Central memory CD8-positive, alpha-beta T cell (primary cell): ENCODE measurements at places on chromosomes 11 and 22.

GRCh38 chr22:40035351-40035750 is 40.6 kb downstream of the FAM83F start:
- no peak for DNase-seq

GRCh38 chr22:36548606-36549005 is 19.6 kb upstream of the EIF3D start:
- no peak for DNase-seq

DNA sequence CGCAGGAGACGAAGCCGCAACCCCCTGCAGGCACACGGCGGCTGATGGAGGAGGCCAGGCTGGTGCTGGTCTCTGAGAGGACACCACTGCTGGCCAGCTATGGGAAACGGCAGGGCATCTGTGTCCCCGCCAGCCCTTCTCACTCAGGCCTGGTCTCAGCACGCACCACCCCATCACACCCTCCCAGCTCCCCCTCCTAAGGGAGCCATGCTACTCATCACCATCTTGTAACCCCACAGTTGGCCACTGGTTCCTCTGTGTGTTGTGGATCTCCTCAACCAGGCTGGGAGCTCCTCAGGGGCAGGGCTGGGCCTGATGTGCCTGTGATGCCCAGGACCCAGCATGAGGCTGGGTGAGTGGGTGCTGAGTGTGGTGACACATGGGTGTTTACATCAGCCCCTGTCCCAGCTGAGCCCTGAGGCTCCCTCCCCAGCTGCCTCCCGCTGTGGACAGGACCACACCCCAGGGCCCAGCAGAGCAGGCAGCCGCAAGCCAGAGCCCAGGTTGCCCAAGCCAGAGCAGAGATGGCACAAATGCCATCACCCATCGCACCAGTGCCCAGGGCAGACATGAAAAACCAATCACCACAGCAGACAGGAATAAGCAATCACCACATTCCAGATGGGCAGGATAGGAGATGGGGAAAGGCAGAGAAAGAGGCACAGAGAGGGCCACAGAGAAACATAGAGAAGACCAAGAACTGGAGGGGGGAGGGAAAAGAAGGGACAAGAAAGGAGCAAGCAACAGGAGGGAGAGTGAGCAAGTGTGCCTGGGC is 8.2 kb downstream of the ARVCF start:
- no peak for DNase-seq

- no peak for DNase-seq
These were observed 7.0 kb upstream of the MALAT1 start for GRCh38 chr11:65491614-65492386.

DNA sequence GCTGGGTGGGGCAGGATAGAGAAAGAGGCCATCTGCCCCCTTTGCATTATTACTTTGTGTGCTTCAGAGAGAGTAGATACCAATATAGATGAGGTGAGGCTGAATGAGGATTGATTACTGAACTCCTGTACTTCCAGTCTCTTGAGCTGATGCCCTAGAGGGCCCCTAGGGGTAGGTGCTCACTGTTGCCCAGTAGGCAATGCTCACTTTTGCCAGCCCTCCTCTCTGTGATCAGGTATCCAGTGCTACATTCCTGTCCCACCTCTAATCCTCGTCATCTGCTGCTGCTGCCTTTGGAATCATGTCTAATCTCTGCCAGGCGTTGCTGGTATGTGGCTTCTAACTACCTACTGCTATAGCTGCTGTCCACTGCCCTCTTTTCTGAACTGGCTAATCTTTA is 57.2 kb downstream of the CCDC83 start:
- DNase-seq = no peak

GRCh38 chr11:76510060-76511047 is 65.5 kb downstream of the EMSY start:
- DNase-seq = no peak

DNA sequence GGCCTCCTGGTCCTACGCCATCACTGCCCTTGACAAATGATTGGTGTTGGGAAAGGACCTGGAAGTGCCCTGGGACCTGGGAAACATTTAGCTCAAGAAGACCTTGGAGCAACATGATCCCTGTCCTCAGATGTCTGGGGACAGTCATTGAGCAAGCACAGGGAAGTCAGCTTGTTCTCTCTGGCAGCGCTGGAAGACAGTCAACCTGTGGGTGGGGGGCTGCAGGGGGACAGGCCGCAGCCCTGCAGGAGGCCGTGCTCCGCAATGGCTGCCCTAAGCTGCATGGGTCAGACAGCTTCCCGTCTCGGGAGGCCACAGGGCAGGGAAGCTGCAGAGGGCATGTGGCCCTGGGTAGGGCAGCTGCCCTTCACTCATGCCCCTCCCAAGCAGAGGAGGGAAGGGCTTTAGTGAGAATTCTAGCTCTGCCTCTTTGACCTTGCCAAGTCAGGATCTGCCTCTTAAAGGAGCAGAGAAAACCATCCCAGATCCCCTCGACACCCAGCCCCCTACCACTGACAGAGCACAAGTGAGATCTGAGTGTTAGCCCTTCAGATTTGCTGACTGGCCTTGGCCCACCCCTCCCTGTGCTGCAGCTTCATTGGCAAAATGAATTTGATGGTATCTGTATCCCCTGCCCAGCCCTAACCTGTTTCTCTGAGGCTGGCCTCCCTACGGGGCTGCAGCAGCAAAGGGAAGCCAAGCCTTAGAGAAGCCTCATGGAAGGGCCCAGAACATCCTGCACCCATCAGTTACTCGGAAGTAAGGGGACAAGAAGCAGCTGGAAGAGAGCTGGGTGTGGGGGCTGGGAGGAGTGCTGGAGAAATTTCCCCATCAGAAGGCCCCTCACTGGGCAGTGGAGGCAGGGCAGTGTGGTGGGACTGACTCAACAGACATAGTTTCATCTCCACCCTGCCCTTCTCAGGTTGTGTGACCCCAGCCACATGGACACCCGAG is 6.2 kb upstream of the SREBF2 start:
- no peak for DNase-seq

- no peak for DNase-seq
These were observed 8.0 kb upstream of the PRR33 start for GRCh38 chr11:1899686-1900085.

- peak; percentile 48 for DNase-seq
These were observed 592 bp upstream of the CTSC start for GRCh38 chr11:88337987-88338668.
